Nucleus accumbens (tissue), 56 donors: ENCODE measurements at places on chromosomes 6 and 20.

DNA sequence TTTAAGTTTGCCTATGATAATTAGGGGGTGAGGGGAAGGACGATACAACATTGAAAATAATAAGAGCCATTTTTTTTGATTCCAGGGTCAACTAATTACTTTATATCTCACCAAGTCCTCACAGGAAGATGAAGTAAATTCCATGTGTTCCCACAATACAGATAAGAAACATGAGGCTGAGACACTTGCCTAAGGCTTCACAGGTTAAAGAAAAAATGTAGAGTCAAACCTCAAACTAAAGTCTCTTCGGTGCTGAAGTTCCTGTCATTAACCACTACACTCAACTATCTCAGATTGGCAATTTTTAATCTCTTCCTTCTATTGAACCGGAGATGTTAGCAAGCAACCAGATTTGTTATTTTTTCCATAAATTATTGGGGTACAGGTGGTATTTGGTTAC, 33.0 kb downstream of the MRAP2 start:
- DNase-seq = no peak

GRCh38 chr6:14278006-14278405, 160.4 kb downstream of the CD83 start:
- DNase-seq = no peak

DNA sequence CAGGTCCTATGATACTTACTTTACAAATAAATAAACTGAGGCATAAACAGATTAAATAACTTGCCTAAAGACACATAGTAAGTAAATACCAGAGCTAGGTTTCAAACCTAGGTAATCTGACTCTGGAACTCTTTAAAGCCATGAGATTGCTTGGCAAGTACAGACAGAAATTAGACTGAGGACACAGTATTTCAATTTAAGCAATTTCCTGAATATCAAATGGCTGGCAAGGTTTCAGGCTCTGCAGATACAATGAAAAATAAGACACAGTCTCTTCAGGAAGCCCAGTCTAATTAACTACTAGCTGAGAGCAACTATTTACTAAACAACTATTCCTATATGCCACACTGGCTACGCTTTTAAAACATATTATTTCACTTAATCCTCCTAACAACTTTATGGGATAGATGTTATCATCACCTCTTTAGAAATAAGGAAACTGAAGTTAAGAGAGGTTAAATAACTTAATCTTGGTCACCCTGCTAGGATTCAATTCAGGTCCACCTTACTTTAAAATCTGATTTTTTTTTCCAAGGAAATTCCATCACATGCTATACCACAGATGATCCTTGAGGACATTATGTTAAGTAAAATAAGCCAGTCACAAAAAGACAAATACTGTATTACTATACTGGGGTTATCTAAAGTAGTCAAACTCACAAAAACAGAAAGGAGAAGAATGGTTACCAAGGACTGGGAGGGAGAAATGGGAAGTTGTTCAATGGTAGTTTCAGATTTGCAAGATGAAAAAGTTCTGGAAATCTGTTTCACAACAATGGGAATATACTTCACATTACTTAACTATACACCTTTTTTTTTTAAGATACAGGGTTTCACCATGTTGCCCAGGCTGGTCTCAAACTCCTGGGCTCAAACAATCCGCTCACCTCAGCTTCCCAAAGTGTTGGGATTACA, 4.1 kb downstream of the TRPC4AP start:
- DNase-seq = no peak

DNA sequence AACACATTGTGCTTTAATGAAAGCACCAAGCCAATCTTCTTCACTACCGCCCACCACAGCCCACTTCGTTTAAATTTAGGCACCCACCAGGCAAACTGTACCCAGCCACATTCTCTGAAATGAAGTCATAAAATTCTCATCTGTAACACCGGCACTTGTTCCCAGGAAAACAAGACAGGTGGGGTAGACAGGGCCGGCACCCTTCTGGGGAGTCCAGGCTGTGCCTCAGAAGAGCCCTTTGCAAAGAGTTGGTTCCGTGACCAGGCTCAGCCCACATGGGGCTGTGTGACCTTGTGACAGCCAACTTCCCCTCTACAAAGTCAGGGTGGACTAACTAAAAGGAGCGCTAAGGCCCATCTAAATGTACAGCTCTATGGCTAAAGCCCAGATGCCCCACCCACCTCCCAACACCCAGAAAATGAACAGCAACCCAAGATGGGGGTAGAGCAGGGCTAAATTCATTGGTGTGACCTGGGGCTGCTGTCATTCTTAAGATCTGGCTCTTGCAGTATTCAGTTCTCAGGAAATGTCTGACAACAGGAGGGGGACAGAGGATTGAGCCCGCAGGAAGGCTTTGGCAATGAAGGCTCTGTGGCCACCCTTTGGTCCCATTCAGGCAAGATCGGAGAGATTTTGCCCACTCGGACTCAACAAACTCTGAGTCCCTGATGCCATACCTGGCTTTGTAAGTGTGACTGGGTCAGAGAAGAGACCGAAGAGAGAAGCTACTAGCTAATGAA, 56.7 kb downstream of the TRERF1 start:
- no peak for DNase-seq

GRCh38 chr6:150382171-150382570, 13.4 kb downstream of the IYD start:
- DNase-seq = no peak

GRCh38 chr20:48002517-48002970, 217.3 kb upstream of the SULF2 start:
- no peak for DNase-seq

- no peak for DNase-seq
Observed at GRCh38 chr6:168075216-168075615, 3.8 kb downstream of the FRMD1 start.

- no peak for DNase-seq
Observed at GRCh38 chr20:44544263-44544662, 22.4 kb upstream of the SERINC3 start.

- DNase-seq = no peak
Observed at GRCh38 chr20:56986931-56987720, 279.3 kb downstream of the BMP7 start.

- no peak for DNase-seq
Observed at GRCh38 chr6:12903246-12903645, 186.7 kb downstream of the PHACTR1 start.

- DNase-seq = no peak
Observed at GRCh38 chr20:17893445-17893844, 75.1 kb downstream of the SNX5 start.

- no peak for DNase-seq
Observed at GRCh38 chr6:100304575-100304974, 160.1 kb downstream of the SIM1 start.

DNA sequence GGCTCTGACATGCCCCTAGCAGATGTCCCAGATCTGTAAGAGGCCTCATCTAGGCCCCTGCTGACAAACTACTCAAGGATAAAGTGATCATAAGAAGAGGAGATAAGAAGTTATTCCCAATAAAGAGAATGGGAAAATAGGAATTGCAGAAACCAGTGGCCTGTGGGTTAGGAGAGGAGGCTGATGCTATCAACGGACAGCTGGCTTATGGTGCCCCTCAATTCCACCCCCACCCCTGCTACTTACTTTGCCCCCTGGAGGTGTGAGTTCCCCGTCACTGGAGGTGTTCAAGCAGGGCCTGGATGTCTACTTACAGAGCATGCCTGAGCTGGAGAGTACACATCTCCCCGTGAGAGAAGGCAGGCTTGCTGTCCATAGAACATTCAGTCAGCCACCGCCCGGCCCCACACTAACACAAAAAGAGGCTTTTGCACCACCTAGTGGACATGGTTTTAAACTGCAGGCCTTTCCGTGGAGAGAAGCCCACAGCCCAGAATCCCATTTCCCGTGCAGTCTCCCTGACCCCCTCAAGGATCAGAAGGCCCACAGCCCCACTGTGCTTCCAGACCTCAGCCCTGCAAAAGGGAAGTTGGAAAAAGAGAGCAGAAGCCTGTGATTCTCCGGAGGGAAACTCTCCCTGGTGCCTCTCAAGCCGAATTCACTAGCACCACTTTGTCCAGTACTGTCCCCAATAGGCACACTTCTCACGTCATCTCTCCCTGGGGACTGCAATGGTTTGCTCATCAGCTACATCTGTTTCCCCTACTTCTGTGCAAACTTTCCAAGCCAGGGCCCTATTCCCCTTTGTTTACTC, 23.8 kb upstream of the BNIP5 start:
- DNase-seq = peak; percentile 75

DNA sequence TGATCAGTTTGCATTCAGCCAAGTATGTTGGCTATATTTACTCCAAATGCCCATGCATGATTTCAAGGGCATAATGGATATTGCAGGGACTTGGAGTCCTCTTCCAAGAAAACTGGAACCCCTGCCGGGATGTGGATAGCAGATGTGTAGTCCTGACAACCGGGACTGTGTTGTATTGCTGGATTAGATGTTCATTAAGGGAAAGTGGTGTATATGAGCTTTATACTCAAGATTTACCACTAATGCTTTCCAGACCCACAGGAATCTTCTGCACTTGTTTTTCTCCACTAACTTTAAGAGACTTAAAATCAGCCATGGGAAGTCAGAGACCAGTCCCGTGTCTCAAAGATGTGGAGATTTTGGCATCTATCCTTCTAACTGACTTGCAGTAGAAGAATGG, 770.9 kb downstream of the HDGFL1 start:
- no peak for DNase-seq

GRCh38 chr6:41216616-41217015, 11.5 kb upstream of the TREML4 start:
- no peak for DNase-seq

DNA sequence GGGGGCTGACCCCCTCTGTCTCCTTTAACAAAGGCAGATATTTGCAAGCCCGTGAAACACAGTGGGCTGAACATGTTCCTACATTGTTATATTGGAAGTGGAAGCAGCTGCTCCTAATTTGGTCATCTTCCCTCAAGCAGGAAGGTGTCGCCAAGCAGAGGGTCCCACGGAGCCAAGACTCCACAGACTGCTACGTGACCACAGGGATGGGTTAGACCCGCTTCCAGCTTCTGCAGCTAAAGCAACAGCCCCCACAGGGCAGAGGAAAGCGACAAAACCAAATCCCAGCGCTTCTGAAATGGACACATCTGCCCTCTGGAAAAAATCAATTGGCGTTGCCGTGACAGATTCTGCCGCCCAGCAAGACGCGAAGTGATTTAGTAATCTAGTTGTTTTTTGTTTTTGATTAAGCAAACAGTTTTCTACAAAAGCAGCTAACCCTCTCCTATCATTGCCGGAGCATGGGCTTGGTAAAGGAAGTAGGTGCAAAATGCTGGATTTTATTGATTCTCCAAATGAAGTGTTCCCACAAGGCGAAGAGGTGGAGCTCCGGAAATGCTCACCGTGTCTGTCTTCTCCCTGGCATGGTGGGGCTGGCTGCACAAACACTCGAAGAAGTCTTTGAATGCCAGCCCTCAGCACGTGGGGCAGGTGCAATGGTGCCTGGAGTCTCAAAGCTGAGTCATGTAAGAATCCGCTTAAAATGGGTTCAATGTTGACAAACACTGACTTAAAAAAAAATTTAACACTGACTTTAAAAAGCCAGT, 79.4 kb upstream of the FRMD1 start:
- no peak for DNase-seq

- no peak for DNase-seq
Observed at GRCh38 chr6:35093118-35093445, 48.1 kb downstream of the TCP11 start.

DNA sequence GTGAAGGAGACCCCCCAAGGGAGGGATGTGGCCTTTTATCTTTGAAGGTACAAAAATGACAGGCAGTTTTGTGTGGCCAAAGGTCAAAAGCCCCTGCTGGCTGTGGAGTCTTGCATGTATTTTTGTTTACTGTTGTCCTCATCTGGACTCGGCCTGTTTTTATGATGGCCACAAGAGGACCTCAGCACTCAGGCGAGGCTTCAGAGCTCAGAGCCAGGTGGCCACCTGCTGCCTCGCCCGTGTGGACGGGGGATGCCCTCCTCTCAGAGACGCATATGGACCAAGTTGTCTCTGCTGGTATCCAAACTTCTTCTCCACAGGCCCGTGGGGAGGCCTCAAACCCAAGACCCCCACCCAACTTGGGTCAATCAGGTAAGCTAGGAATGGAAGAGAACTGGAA, 118.2 kb downstream of the DACT2 start:
- DNase-seq = no peak

- DNase-seq = no peak
Observed at GRCh38 chr6:52557389-52558265, 19.2 kb downstream of the TRAM2 start.

DNA sequence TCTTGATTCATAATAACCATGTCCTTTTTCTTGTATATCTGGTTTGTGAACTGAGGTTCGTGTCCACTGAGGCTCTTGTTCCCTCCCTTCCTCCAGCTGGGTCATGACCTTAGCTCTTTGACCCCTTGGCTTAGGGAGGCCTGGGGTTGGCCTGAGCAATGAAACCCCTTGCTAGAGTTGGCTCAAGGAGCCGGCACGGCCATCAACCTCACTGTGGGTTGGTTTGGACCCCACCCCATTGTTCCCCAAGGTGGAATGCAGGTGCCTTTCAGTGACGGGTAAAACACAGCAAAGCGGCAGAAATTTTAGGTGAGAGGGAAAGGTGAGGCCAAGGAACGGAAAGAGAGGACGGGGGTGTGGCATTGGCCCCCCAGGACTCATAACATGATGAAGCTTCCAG, 44.5 kb upstream of the PHACTR3 start:
- no peak for DNase-seq

DNA sequence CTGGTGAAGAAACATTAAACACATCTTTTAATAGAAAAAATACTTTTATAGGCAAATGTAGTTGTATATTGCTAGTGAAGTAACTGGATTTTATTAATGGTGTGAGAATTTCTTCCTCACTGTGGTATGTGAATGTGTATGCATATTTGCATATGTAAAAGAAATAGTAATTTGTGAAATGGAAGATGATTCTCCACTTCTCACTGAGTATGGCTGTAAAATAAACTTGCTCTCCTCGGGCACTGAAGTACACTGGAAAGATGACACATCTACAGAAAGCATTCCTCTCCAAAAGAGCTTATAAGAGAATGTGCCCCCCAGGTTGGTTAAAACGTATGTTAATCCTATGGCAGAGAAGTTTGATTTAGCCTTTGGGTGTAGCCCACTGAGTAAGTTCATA, 155.5 kb downstream of the LPA start:
- no peak for DNase-seq

DNA sequence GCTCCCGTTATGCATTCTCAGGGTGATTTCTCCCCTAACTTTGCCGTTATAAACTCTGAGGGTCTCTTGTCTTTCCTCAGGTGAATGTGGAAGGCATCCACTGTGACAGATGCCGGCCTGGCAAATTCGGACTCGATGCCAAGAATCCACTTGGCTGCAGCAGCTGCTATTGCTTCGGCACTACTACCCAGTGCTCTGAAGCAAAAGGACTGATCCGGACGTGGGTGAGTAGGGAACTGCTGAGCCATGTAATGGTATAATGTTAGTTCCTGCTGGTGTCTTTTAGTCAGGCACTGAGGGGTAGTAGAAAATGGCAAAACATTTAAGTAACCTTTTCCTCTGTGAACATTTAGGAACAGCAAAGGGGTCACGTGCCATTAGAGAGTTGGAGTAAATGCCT, 395.4 kb downstream of the ARHGAP18 start:
- DNase-seq = no peak

GRCh38 chr20:11207749-11208502, 534.1 kb upstream of the JAG1 start:
- no peak for DNase-seq
